Right ventricle myocardium inferior (tissue), 1 donor: ENCODE measurements at places on chromosomes 7 and 10.

GRCh38 chr7:100965723-100966541, 3.4 kb upstream of the MUC12 start:
- peak; percentile 76 for DNase-seq

DNA sequence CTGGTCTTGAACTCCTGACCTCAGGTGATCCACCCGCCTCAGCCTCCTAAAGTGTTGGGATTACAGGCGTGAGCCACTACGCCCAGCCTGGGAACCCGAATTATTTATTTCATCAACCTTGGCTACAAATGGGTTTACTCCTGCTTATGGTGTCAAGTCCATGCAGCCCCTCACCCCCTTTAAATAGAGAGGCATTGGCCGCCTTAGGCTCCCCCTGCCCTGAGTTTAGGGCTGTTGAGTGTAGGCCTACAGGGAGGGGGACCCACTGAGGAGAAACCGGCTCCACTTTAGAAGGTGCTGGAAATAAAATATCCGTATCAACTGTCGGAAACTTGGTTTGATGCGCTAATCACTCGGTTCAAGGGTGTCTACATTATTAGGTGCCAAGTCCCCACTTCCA, 8.7 kb upstream of the SP8 start:
- DNase-seq: no peak

GRCh38 chr10:12782537-12782936, 219.0 kb downstream of the CCDC3 start:
- DNase-seq: no peak

- DNase-seq: no peak
Observed at GRCh38 chr7:112646783-112647182, 143.4 kb downstream of the TMEM168 start.

DNA sequence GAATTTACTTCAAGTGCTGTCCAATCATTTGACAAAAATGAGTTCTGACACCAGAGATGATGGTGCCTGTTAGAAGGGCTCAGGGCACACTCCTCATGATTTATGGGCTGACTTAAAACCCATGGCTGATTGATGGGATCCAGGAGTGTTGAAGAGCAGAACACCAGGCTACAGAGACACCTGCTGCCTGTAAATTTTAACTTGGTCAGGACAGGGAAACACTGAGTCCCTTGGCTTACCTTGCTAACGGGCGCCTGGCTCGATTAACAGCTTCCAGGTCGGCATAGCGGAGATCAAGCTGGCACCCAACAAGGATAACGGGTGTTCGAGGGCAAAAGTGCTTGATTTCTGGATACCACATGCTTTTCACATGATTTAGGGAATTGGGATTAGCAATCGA, 51.4 kb downstream of the RHOBTB1 start:
- DNase-seq: no peak
